ENCODE measurements at places on chromosomes 2 and 18.

DNA sequence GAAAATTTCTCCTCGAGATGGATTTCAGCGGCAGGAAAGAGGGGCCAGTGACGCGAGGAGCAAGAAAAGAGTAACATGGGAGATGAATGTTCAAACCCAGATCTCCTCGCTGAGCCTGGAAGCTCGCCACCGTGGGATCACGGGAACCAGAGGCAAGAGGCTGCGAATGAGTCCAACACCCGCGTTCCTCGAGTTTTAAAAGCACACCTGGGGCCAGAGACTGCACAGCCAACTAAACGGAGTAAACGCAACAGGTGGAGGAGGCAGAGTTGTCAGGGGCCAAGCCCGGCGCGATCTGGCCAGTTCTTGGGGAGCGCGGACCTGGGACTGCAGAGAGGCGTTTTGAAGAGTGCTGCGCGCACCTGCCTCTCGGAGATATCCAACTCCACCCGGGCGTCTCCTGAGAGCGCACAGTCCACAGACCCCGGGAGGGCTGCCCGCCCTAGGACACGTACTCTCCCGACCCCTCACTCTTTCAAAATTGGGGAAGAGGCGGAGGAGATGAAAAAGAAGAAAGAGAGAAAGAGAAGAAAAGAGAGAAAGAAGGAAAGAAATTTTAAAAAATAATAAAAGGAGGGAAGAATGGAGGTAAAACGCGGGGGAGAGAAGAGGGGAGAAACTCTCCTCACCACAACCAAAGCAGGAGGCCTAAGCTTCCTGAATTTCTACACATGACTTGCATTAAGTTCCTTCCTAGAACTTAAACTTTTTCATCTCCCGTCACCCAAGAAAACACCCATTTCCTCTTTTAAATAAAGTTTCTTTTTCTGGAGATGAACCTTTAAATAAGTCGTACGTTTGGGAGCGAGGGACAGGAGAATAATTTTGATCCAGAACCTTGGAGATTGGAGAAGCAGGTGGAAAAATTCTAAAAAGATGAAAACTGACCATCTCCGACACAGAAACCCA, 5.3 kb upstream of the PAX3 start:
- no peak for DNase-seq

DNA sequence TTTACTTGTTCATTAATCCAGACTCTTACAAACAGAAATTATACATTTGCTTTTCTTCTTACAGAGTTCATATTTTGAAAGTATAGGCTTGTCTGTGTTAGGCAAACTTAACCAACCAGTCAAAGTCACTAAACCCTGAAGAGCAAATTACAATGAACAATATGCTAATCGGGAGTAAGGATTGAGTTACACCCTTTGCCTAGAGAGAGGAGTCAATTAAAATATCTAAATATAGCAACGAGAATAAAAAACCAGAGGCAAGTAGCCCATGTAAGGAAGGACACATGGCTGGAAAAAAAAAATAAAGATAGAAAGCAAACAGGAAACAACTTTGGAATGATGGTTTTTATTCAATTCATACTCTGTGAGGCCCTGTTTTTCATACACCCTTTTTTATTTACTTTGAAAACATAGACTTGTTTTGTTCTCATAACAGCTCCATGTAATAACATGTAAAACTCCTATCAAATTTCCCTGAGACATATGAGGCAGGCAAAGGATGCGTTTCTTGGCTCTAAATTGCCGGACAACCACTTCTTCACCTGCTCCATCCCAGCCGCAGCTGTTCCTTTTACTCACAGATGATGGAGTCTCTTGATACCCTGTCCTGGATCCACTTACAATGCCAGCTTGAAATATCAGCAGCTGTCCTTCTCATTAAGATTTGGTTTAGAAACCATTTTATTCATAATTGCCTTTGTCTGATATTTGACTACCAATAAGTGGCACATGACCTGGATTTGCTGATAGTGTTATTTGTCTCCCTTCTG, 767.7 kb upstream of the GCFC2 start:
- DNase-seq, result no peak

- DNase-seq, result no peak
Measured at GRCh38 chr2:60608679-60609078, 55.2 kb upstream of the BCL11A start.

GRCh38 chr18:11279461-11279860, 130.1 kb upstream of the PIEZO2 start:
- no peak for DNase-seq

- no peak for DNase-seq
Measured at GRCh38 chr2:42922790-42923579, 130.6 kb upstream of the HAAO start.

- no peak for DNase-seq
Measured at GRCh38 chr2:170550501-170550900, 164.6 kb upstream of the SP5 start.

DNA sequence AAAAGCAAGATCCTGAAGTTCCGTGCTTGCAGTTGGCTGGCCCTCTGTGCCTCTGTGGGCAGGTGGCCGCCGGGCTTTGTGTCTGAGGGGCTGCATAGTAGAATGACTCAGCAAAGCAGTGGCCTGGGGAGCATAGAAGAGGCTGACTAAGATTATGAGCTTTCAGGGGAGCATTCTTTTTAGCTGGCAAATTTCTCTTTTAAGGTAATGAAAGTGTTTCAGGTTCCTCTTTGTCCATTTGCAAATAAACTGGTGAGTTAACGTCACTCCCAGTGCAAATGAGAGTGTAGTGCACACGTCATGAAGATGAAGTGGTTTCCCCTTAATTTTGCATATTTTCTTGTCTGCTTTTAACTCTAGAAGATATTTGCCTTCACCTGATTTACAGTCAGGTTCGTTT, 98.6 kb downstream of the BCL2L11 start:
- DNase-seq, result no peak

GRCh38 chr2:189583227-189584198, 2.9 kb upstream of the SLC40A1 start:
- DNase-seq, result no peak

DNA sequence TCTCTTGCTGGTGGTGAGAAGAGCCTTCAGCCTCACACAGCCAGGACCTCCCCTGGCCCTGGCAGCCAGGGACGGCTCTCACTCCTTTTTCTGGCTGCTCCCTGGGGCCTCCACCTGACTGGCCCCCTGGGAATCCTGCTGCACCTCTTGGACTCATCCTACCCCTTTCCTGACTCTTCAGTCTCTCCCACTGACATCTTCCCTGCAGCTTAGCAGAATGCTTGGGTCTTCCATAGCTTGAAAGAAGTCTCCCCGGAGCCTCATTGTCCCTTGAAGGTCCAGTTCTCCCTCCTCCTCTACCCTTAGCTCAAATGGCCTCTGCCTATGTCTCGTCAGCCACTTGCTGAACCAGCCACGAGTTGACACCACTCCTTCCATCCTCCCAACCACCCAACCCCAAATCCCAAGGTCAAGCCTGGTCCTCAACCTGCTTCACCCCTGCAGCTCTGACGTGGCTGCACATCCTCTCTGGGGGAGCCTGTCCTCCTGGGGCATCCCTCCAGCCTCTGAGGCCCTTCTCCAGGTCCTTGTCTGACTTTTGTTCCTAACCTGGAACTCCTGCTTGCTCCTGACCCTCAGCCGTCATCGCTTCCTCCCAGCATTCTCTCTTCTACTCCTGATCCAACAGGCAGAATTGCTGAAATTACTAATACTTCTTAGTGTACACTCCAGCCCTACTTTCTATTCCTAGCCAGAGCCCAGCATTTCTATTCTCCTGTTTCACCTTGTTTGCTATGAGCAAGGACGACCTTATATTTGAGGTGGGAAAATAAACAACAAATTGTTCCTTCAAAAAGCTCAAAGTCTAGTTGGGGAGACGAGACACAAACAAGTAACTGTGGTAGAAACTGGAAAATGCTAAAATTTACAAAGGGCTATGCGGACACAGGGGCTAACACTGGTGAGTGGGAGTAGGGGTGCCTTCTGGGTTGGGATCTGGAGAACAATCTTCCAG, 68.7 kb upstream of the MGAT4A start:
- no peak for DNase-seq

DNA sequence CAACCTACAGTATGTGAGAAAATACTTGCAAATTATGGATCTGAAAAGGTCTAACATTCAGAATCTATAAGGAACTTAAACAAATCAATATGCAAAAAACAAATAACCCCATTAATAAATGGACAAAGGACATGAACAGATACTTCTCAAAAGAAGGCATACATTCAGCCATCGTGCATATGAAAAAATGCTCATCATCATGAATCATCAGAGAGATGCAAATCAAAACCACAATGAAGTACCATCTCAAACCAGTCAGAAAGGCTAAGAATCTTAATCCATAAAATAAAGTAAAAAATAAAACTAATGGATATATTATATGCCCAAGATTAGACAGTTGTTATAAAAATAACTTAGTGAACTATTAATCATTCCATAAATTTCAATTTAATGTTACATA, 154.0 kb downstream of the CALCRL start:
- DNase-seq, result no peak

DNA sequence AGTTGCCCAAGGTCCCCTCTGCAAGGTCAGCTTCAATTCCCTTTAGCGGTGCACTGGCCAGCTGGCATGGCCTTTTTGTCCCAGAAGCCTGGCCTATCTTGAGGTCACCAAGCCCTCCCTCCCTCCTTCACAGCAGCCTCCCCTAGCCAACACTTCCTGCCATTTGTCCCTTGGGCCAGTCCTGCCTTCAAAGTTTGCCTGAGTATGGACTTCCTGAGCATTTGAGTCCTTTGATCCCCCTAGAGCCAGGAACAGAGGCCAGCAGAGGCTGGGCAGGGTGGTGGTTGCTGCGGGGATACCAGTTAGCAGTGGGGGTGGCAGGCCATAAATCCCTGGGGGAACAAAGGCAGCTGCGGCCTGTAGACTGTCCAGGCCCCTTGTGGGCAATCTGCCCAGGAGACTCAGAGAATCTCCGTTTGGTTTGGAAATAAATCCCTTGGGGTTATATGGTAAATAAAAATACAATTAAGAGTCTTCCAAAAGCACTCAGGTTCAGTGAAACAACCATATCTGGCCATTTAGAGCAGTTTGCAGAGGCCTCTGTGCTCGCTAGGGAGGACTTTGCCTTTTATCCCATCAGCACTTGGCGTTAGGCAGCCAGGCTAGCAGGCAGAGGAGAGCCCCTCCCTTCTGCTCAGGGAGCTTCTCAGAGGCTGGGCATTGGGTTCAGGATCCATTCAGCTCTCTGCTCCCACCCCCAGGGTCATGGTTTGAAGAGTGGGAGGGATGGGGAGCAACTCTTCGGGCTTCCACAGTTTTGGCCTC, 3.1 kb upstream of the HES6 start:
- DNase-seq, result no peak

- DNase-seq, result no peak
Measured at GRCh38 chr18:61459896-61460648, 126.8 kb downstream of the CDH20 start.

- DNase-seq, result no peak
Measured at GRCh38 chr2:67309281-67309680, 87.9 kb upstream of the ETAA1 start.

DNA sequence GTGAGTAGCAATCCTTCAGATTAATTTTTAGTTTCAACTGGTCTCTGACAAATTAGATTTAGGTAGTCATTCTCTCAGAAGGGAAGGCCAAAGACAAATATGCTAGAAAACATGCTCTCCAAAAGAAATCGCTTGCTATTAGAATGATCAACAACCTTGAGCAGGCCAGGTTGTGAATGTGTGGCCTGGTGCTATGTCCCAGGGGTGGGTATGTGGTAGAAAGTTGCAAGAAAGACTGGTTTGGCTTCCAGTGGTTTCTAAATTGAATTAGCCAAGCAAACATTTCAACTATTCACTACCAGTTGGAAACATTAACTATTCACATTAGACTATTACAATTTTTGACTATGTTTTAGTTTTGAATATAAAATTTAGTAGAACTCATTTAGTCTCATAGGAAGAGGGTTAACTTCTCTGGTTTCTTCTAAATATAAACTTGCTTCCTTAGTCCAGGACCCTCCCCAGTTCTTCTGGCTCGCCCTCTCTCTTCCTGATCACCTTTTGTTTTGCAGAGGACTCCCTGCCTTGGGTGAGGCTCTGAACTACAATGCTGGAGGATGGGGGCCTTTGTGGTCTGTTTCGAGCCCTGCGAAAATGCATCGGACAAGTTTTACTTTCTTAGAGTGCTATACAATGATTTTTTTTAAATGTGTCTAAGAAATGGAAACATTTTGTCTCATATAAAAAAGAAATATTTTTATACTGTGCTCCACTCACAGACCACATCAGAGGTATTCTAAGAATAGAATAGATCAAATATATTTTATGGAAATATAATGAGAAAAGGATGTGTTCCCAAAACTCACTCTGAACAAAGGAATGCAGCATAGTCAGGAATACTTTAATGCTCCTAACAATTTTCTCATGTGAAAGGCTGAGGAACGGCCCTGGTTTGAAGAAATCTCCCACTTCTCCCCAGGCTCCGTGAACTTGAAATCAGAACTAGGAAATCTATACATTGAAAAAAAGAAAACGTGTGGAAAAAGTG, 375.0 kb upstream of the ZEB2 start:
- DNase-seq, result no peak

- DNase-seq, result no peak
Measured at GRCh38 chr2:202335791-202336467, 40.2 kb upstream of the BMPR2 start.

DNA sequence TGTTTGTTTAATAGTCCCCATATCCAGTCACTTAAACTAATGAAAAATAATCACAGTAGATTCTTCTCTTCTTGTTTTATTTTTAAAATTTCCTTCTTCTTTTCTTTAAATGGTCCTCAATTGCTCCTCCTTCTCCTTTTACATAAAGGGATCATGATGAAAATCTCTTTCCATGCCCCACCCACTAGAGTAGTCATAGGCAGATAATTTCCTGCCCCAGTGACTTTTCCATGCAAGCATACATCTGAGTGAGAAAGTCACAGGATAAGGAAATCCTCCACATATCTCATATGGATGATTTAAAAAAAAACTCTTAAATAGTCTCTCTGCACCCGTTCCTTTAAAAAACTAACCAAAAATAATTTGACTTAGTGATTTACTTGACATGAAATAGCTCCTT, 552.3 kb upstream of the SETBP1 start:
- DNase-seq, result no peak

DNA sequence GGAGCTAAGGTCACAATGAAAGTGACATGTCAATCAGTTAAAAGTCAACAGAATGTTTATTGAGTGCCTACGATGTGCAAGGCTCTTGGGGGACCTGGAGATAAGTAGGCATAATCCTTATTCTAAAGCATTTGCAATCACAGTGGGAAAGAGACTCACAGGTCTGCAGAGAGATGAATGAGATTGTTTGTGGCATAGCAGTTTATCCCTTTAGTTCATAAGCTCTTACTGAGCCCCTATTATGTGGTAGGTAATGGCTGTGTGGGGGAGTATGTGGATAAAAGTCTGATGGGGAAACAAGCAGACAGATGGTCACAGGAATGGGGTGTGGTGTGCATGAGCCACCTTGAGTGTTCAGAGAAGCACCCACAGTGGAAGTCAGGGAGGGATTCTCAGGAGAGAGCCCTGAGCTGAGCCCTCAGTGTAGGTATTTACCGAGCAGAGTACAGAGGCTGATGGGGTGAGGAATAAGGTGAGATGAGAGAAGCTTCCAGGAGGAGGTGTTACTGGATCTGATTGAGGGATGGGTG, 48.1 kb downstream of the EMILIN2 start:
- no peak for DNase-seq

GRCh38 chr2:41784496-41784895, 263.3 kb upstream of the PKDCC start:
- no peak for DNase-seq

- DNase-seq, result peak; percentile 85
Measured at GRCh38 chr2:119290859-119291587, 67.4 kb downstream of the STEAP3 start.

GRCh38 chr2:106789185-106789584, 96.8 kb downstream of the ST6GAL2 start:
- DNase-seq, result no peak
